ENCODE measurements at places on chromosomes 11 and 22.

- no peak for DNase-seq
Measured at GRCh38 chr11:16191868-16192240, 164.5 kb downstream of the SOX6 start.

DNA sequence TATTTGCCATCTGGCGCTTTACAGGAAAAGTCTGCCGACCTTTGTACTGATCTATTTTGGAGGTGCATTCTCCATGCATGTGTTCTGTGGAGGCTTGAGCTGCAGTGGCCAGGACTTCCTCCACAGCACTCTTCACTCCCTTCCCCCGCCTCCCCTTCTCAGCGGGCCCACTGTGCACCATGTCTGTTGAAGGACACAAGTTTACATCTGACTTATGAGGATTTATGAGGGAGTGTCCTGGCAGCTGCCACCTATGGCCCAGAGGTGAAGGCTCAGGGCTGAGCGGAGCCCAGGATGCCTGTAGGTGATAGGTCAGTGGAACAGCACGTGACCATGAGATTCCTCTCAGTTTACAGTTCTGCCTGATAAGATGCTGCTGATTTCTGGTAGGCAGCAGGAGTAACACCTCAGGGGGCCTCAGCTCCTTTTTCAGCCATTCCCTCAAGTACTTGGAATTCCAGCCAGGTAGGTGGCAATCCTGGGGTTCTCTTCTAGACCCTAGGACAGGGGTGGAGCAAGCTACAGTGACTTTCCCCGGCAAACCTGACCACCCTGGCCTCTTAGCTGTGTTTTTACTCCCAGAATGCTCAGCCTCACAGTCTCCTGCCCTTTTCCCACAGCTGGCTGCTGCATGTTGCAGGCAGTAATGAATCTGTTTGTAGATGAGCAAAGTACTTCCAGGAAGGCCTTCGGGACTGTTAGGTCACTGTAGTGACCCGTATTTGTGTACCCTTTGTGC lies 59.9 kb downstream of the PPFIBP2 start:
- DNase-seq = no peak

- DNase-seq = peak; percentile 7
Measured at GRCh38 chr22:29570456-29570855, 10.5 kb downstream of the NIPSNAP1 start.

GRCh38 chr11:64729851-64730382 lies 6.9 kb upstream of the NRXN2 start:
- no peak for DNase-seq

DNA sequence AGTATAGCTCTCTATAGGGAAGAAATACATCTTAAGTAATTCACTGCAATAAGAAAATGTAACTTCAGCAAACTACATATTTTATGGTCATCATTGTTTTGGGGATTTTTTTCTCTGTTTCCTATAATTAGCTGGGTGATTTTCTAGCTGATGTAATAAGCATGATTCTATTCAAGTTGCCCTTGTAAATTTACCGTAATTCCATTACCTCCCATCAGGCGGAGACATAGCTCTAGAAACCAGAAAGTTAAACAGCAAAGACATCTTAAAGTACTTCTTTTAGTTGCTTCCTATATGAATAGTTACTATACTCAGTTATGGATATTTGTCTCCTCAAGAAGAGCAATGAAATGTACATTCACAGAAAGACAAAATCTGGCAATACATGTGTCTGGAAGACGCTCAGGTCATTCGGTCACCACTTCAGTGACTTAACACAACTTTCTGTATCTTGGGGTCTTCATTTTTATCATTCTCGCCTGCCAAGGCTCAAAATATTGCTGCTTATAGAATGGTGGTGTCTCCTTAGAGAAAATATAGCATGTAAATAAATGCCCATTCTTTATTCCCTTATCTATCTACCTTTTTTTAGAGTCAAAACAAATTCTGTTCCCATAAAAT lies 239.9 kb upstream of the ZC3H12C start:
- no peak for DNase-seq

DNA sequence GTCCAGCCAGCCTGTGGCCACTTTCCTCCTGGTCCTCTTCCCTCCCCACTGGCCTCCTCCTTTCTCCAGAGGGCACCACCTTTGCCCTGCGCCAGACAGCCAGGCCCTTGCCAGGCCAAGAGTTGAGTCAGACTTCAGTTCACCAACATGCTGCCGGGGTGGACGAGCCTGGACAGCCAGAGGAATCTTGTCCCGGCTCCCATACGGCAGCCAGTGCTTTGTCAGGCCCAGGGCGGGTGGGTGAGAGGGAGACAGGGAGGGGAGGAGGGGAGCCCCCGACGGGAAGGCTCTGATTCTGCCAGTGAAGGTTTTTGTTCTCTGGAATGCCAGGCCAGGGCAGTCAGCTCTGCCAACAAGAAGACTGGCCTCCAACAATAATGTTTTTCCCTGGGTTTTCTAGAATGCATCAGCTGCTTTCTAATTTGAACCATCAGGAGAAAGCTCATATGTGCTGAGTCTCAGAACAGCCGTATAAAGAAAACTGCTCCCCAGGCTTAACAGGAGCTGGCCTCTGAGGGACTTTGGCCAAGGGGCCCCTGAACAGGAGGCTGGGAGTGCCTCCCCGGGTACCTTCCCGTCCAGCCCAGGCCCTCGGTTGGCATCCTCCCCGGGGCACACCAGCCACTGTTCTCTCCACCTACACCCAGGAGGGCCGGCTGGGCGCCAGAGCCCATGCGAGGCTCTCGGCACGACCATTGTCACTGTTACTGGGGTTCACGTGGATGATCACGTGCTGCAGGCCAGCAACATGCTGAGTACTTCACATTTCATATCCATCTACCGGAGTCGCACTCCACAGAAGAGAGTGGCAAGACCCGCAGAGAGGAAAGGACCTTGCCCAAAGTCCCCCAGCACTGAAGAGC lies 28.6 kb downstream of the LIF start:
- DNase-seq = peak; percentile 53

Data from midbrain (tissue), 1 donor.